Progenitor cell of endocrine pancreas (in vitro differentiated cells): ENCODE measurements at places on chromosomes 3 and 15.

DNA sequence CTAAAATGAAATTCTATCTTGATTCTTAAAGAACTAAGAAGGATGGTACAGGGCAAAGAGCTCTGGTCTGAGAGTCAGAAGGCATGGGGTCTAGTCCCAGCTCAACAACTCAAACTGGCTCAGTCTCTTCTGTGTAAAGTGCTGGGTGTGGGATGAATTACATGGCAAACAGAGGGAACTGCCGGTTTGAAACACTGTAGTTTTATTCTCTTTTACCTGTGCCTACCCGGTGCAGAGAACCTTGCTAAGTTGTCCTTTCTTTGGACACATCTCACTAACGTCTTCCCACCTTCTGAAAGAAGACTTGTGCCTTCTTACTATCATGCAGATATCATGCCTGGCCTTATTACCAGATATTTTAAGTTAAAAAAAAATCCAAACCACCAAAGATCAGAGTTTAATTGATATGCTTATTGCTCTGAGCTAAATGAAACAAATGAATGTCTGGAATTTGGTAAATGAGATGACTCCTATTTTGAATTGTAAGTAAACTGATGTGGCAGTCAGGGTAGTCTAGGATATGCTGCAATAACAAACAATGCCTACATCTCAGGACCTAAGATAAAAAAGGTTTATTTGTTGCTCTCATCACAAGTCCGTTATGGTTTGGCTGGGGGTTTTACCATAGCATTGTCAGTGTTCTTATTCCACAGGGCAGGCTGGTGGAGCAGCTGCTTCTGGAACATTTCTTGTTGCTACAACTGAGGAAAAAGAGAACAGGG, 12.5 kb upstream of the RARRES1 start:
- DNase-seq: no peak

GRCh38 chr3:195597848-195598247, 14.1 kb upstream of the APOD start:
- DNase-seq: no peak

GRCh38 chr3:156628836-156629618, 45.4 kb upstream of the TIPARP start:
- no peak for DNase-seq

- no peak for DNase-seq
These were observed 27.0 kb upstream of the CSPG5 start for GRCh38 chr3:47605652-47606051.

GRCh38 chr3:179410331-179410730, 40.9 kb downstream of the GNB4 start:
- no peak for DNase-seq
